Choroid plexus epithelial cell (primary cell): ENCODE measurements at places on chromosomes 11 and 22.

GRCh38 chr11:8167796-8168195, 1.0 kb downstream of the RIC3 start:
- DNase-seq = peak; percentile 36

- no peak for DNase-seq
Observed at GRCh38 chr22:35343664-35344550, 37.0 kb upstream of the HMOX1 start.

GRCh38 chr11:130814440-130815096, 101.7 kb downstream of the SNX19 start:
- no peak for DNase-seq

GRCh38 chr11:75500742-75501141, 25.0 kb downstream of the GDPD5 start:
- DNase-seq = no peak

DNA sequence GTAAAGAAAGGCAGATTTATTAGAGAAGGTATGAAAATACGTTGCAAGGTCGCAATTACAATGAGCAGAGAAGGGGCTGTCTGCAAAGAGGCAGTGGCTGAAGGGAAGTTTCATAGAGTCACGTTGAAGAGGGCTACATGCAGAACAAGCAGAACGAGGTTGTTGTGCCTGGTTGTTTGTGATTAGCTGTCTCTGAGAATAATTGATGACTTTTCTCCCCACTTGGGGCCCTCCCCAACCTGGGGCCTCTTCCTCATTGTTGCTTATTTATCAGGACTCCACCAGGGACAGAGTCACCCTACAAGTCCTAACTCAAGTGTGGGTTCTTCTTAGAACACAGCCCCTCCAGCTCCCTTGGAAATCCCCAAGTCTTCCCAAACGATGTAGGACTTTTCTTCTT, 29.1 kb downstream of the CSF2RB start:
- no peak for DNase-seq
